HuH-7.5 (cell line): ENCODE measurements at places on chromosomes 6 and 20.

- no peak for DNase-seq
Measured at GRCh38 chr6:130681028-130681427, 146.2 kb upstream of the SMLR1 start.

GRCh38 chr20:53362736-53363135, 230.9 kb downstream of the ZNF217 start:
- DNase-seq, result no peak

DNA sequence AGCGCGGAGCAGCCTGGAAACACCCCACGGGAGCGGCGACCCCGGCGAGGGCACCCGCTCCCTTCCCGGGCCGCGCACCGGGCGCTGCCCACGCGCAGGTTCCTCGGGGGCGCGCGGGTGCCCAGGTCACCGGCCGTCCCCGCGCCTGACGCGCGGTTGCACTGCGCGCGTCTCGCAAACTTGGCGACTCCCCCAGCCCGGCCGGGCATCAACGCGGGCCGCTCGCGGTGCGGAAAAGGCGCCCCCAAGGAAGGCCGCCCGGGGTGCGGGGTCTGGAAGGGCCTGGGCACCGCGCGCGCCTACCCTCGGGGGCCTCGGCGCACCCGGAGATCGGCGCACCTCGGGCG, 555 bp upstream of the ZBTB46 start:
- no peak for DNase-seq

GRCh38 chr6:157755746-157756411, 67.2 kb upstream of the SNX9 start:
- DNase-seq, result no peak

- no peak for DNase-seq
Measured at GRCh38 chr6:46128476-46128875, 1.3 kb upstream of the ENPP4 start.
